ENCODE measurements at places on chromosomes 2 and 18.

GRCh38 chr2:128543036-128543435, 224.4 kb upstream of the HS6ST1 start:
- no peak for DNase-seq

DNA sequence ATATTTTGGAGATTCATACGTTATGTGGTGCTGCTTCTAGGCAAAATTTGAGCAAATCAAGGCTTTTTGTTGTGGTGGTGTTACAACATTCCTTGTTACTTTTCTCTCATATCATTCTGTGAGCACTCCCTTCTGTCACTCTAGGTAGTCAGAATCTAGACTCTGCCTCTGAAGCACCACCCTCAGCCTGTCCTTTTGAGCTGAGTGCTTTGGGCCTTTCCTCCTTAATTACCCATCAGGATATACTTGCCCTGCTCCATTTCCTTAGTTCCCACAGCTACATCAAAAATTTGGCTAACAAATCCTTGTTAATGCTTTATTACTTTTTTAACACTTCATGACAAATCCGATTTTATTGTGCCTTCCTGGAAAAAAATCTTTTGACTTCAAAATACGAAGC, 289.6 kb downstream of the CALCRL start:
- no peak for DNase-seq

DNA sequence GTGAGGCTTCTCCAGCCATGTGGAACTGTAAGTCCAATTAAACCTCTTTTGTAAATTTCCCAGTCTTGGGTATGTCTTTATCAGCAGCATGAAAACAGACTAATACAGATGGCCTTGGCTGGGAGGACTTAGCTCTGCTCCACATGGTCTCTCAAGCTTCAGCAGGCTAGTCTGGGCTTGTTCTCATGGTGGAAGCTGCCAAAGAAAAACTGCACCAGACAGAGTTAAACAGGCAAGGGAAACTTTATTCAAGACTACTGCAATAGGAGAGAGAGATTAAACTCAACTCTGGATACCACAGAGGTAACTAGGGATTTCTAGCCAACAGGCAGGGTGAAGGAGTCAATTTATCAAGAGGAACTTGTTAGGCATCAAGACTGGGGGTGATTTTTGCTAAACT, 142.1 kb downstream of the CABLES1 start:
- DNase-seq: no peak

DNA sequence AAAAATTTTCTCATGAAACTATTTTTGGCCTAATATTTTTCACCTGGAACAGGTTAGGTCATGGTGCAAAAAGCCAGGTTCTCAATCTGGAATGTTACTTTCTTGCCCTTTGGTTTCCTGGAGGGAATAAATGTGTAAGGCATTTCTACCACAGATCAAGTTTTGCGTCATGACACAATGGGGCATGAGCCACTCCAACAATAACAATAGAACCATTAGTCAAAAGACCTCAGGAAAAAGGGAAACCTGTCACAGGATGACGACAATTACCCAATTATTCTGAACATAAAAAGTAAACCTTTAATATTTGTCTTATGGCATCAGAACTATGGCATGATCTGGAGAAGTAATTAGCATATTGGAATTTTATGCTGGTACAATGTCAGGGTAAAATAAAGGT, 88.2 kb upstream of the HNRNPA3 start:
- no peak for DNase-seq

DNA sequence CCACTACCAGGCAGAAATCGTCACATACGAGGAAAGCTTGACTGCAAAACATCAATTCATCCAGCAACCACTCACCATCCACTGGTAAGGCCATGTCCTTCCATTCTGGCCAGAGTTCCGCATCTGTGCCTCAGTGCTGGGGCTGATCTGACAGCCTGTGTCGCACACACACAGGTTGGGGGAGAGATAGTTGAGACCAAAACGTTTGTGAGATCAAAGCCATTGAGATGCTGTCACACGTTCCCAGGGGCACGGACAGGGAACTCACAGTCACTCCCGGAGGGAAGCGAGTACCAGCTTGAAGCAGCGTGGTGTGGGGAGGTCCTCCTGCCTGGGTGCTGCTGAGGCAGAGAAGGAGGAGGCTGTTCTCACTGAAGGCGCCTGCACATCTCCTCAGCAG, 458.5 kb upstream of the SALL3 start:
- DNase-seq: no peak

- DNase-seq: no peak
Measured at GRCh38 chr2:65185012-65185411, 42.6 kb upstream of the ACTR2 start.

DNA sequence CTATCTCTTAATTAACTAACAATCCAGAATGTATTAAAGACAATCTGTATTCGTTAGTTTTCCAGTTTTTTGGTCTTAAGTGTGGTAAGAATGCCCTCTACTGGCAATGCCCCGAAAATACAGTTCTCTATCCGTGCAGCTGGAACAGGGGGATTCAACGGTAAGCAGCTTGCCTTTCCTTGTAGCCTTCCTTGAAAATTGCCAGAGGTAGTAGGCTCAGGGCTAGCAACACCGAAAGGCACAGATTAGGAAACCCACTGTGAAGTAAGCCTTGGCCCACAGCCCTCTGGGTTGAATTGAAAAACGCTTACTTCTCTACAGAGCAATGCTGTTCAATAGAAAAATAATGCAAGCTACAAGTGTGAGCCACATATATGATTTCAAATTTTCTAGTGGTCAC, 17.1 kb upstream of the VPS4B start:
- peak; percentile 16 for DNase-seq

- no peak for DNase-seq
Measured at GRCh38 chr2:200274116-200275075, 32.1 kb upstream of the SPATS2L start.

DNA sequence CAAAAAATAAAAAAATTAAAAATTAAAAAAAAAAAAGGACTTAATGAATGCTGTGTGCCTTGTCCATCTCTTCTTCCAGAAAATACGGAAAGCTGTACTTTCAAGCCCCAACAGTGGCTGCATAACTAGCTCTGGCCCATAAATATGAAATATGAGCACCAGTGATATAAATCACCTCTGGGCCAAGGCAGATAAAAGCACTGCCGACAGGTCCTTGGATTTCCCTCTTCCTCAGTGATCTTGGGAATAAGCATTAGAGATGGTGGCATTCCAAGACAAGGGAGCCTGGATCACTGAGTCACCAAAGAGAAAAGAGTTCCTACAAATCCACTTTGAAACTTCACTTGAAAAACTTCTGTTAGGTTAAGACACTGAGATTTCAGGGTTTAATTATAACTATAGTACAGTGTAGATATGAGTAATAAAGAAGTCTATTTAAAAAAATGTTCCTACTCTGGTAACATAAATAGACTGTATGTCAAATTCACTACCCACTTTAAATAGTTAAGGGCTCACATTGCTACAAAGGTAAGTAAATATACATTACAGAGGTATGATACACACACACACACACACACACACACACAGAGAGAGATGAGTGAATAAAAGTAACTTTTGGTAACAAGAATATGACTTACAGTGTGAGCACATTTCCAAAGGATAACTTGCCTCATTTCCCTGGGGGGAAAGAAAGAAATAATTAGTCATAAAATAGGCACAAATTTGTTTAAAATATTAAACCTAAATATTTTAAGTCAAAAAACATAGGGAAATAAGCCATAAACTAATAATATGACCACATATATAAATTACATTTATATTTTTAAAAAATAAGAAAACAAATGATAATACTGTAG, 35.6 kb downstream of the PPP3R1 start:
- DNase-seq: no peak

Data from stimulated activated CD8-positive, alpha-beta memory T cell treated with anti-CD3 and anti-CD28 coated beads, Interleukin-7, amount 100 ng/mL, for 4 hours (primary cell).